ENCODE measurements at places on chromosomes 11 and 22.

- peak; percentile 45 for DNase-seq
Measured at GRCh38 chr11:110763249-110764011, 51.2 kb upstream of the ARHGAP20 start.

- no peak for DNase-seq
Measured at GRCh38 chr11:60634126-60634525, 65.3 kb upstream of the MS4A8 start.

DNA sequence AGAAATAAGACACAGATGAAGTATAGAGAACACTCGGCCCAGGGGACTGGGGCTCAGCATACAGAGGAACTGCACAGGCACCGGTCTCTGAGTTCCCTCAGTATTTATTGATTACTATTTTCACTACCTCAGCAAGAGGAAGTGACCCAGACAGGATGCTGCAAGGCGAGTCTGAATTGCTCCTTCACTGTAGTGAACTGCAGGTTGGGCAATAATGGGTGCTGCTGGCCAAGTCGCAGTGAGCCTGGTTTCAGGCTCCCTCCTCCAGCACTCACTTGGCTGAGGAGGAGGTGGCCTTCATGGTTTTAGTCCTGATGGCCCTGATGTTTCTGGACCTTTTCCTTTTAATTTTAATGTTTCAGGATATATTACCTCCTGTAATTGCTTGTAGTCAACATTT, 10.4 kb downstream of the OR52K2 start:
- DNase-seq, result no peak

GRCh38 chr22:49008682-49009235, 818.9 kb downstream of the BRD1 start:
- DNase-seq, result no peak

GRCh38 chr22:33018232-33018864, 39.8 kb downstream of the SYN3 start:
- DNase-seq, result peak; percentile 48

GRCh38 chr22:21951931-21952465, 650 bp downstream of the PPM1F start:
- peak; percentile 21 for DNase-seq

- no peak for DNase-seq
Measured at GRCh38 chr22:32562916-32563315, 88.3 kb downstream of the FBXO7 start.

DNA sequence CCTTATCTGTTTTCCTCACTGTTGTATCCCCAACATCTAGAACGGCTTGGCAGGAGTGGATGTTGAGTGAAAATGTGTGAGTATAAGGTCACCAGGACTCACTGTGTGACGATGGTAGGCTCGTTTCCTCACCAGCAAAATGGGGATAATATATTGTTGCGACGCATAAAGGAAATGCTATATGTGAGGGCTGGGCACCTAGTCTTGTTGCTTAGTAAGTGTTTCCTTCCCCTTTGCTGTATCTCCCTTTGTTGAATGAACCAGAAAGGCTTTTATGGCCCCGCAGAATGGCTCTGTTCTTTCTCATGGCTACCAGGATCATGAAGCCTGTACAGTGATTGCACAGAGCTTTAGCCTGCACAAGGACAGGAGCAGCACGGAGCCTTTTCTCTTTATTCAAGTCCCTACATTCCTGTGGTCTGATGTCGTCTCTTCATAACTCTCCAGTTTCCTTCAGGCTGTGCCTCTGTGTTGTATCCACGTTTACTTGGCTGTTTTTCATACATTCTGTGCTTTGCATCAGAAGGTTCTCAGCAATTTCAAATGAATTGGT, 5.4 kb downstream of the TNRC6B start:
- peak; percentile 89 for DNase-seq

- no peak for DNase-seq
Measured at GRCh38 chr11:120778685-120779490, 245.0 kb upstream of the TBCEL start.

DNA sequence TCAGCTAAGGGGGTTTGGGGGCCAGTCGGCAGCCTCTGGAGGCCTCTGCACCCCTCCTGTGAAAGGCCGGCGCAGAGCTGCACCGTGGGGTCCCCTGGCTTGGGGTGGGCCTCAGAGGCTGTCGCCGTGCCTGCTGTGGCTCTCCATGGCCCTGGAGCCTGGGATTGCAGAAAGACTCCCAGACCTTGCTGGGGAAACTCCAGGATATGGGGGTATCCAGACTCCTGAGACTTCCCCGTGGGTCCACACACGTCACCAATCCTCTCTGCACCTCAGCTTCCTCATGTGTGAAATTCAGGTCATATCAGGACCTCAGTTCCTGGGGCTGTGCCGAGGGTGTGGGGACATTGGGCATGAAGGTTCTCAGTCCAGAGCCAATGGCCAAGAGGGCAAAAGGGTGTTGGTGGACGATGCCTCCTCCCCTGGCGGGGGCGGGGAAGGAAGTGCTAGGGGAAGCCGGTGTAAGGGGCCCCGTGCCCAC, 97.1 kb downstream of the KCNQ1 start:
- no peak for DNase-seq

- peak; percentile 82 for DNase-seq
Measured at GRCh38 chr11:88179141-88179540, 3.9 kb upstream of the RAB38 start.

- no peak for DNase-seq
Measured at GRCh38 chr22:26174280-26174679, 5.0 kb downstream of the SEZ6L start.

DNA sequence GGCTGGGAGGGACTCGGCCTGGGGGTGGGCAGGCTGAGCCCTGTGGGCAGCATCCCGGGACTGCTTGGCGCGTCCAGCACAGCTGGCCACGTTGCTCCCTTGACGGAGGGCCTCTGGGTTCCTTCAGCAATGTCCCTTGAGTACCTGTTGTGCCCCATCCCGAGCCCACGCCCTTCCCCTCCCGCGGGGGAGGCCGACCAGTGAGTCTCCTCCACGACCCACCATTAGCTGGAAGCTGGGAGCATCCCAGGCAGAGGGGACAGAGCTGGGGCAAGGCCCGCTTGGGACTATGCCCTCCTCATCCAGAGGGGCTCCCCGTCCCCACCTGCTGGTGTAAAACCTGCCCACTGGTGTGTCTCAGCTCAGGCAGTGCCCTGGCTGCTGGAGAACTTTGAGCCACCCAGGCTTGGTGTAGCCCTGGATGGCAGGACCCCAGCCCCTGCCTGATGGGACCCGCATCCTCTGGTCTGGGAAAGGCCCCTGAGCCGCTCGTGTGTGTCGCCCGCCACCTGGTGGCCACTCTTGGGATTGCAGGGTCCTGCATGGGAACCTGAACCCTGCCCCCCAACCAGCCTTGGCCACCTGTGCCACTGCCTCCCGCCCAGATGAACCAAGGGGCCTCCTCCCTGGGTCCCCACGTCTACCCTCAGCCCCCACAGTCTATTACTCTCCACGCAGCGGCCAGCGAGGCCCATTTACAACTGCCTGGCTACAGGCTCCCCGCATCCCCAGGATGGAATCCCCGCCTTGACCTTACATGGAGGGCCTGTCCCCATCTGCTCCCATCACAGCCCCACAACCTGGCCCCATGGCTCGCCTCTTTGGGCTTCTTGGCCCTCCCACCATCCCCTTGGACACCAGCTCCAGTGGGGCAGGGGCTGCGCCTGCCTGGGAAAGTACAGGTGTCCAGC, 16.6 kb upstream of the ARHGAP8 start:
- DNase-seq, result peak; percentile 41

GRCh38 chr11:64341851-64342791, 2.1 kb downstream of the CCDC88B start:
- peak; percentile 81 for DNase-seq

DNA sequence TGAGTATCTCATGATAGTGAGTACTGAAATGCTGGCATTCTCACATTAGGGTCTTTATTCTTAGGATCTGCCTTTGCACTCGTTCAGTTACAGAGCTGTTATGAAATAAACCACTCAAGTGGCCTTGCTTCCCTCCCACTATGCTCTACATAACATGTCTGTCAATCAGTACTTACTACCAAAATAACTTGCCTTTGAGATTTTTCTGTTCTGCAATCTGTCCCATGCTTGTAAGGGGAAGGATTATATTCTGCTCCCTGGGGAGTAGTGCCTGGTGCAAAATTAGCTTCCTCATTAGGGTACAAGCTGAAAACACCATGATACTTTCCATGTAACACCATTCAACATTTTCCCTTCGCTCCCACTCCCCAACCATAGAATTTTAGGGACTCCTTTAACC, 1.9 kb upstream of the GRAP2 start:
- DNase-seq, result no peak

DNA sequence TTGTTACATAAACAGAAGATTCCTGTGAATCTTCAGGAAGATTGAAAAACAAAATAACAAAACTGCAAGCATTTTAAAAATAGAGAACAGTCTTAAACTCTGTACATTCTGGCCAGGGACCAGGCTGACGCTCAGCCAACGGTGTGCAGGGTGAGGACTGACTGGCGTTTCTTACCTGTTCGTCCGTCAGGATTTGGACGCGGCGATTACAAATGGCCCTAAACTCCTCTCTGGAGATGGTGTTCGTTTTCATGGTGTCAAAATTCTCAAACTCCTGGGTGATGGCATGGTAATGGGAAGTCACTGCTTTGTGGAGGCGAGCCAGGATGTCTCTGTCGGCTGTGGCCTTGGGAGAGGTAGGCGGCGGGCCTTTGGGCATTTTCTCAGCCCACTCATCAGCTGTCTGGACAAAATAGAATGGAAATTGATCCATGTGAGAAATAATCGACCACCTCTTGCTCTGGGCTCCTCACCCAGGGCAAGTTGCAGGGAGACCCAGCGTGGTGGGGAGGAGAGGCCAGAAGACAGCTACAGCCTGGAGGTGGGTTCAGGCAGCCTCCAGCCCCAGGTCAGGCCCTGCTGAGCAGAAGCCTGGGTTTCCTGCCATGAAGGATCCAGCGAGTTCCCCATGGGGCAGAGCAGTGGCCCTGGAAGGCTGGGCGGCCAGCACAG, 143.0 kb downstream of the MPPED1 start:
- DNase-seq, result no peak

DNA sequence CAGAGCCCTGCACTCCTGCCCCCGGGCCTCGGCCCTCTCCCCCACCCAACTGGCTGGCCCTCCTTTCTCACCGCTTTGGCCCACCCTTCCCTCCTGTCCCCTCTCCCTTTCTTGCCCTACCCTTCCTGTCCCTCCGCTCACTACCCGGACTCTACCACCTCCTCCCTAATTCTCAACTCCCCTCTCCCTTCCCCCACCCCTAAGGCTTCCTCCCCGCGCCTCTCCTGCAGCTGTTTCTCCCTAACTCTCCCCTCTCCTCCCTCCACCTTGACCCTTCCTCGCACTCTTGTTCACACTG, 421 bp downstream of the SLC15A3 start:
- DNase-seq, result no peak

GRCh38 chr11:32081129-32081641, 9.7 kb upstream of the RCN1 start:
- DNase-seq, result peak; percentile 22

DNA sequence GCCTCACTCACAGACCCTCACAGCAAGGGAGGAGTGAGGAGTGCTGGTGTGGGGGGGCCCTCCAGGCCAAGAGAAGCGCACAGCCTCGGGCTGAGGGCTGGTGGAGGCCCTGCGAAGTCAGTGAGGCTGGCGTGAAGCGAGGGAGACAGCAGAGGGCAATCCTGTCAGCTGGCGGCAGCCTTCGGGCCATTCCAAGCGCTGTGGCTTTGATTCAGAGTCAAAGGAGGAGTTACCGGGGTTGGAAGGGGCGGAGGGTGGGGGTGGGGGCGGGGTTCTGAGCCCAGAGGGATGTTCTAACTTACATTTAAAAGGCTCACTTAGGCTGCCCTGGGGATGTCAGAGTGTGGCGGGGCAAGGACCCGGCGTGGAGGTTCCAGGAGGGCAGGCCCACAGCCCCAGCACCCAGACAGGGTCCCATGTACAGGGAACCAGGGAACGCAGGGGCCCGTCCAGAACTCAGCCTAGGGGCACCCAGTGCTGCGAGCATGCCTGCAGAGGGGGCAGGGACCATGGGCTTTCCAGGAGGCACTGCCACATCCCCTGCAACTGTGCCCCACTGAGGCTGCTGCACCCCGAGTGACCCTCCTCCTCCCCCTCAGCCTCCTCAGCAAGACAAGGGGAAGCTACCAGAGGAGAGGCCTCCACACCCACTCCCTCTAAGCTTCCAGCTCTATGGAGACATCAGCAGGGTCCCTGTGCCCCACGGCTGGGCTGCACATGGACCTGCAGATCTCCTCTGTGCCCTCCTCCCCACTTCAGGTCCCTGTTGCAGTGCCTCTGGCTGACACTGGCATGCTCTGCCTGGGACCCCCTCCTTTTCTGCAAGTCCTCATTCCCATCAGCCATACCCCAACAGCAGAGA, 39.7 kb upstream of the TTLL12 start:
- peak; percentile 50 for DNase-seq

DNA sequence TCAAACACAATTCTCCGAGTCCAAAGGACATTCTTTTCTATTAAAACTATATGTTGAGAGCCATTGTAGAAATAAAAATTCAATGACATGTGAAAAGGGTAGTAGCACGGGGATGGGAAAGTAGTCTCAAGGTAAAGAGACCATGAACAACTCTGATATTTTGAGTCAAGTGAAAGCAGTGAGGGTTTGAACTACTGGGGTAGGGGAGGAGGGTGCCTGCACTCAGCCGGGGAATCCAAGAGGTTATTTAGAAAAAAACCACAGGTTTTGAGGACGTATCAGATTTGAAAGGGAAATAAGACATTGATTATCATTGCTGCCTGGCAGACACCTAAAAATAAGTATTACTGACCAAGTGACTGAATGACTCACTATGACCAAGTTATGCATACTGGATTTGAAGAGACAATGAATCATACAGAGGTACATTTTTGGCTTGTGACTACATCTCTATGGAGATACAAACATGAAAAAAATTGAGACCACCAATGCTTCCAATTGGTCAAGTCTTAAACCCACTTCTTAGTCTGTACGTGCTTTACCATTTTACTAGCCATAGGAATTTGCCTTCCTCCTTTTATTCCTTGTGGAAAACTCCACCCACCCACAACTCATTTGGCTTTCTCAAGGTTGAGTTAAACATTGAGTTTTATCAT, 2.2 kb upstream of the OR52H1 start:
- peak; percentile 96 for DNase-seq

DNA sequence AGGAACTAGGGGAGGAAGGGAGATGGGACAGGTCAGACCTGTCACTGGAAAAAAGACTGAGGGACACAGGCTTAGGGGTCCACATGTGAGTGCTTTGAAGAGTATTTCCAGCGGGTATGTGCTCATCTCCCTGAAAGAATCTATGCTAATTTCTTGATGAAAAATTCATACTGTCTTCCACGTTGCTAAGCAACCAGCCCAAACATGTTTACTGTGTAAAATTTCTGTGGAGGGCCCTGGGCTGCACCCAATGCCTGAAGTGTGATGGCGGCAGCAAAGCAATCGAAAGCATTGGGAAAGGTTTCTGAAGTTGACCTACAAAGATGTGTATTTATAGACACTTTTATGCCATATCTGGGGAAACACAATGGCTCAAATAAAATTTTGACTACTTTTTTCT, 7.4 kb downstream of the SYT13 start:
- no peak for DNase-seq

DNA sequence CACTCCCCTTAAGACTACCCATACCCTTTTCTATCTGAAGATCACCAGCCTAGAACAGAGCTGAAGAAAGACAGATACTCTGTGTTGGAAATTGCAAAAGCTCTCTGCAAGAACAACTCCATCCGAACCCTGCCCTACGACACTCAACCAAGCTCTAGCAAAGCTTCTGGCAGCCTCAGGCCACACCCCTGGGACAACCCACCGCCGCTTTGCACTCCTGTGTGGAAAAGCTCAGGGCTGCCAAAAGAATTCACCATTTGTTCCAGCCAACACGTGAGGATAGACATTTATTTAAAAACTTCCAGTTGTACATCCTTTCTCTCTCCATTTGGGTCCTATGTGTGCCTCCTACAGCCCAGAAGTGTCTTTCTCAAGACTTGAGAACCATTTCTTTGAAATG, 62.4 kb upstream of the CD5 start:
- DNase-seq, result no peak

Measured in fibroblast of upper back skin (primary cell).